Type B pancreatic cell (in vitro differentiated cells): ENCODE measurements at places on chromosomes 13 and 19. TPM values are rescaled to one million over a fixed set of nuclear protein-coding genes. Genes with fewer than 3 reads are reported as not detected.
A peak's percentile ranks its signal among the peaks of the same experiment; 100 is the strongest.

DNA sequence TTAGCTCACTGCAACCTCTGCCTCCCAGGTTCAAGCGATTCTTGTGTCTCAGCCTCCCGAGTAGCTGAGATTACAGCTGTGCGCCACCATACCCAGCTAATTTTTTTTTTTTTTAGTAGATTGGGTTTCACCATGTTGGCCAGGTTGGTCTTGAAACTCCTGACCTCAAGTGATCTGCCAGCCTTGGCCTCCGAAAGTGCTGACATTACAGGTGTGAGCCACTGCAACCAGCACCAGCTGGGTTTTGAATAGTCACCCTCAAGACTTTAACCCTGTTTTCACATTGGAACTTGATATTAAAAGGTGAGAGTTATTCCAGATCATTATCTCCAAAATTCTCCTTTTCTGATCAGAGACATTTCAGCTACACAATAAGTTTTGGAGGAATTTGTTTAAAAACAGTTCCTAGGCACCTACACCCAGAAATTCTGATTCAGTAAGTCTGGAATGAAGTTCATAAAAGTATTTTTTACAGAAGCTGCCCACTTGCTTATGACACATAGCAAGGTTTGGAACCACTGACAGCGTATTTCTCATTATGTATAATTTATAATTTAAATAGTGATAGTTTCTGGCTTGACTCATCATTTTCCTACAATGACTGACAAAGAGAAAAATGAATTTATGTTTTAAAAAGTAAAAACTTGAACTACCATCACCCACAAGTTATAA is 417.3 kb downstream of the DIAPH3 start:
- H3K36me3 ChIP-seq: no peaks in the 10 kb centered on the region
- no peaks in the 10 kb centered on the region for H3K27me3 ChIP-seq
- H3K4me1 ChIP-seq: peaks cover 30% of the 10 kb centered on the region

Gene KLK13
- 1.5 and 4.7 TPM in 2 replicates for total RNA-seq

Gene KIR3DL1
- total RNA-seq: not detected in 2 replicates

- H3K4me3 ChIP-seq: peak overlapping the region; percentile 88
- peaks cover 9% of the 10 kb centered on the region for H3K36me3 ChIP-seq
- peaks cover 5% of the 10 kb centered on the region for H3K4me1 ChIP-seq
- no peak for DNase-seq
These were observed 6.8 kb downstream of the ANO8 start for GRCh38 chr19:17327654-17328516.

Gene GET3
- total RNA-seq: 59.6 and 74.5 TPM in 2 replicates

GRCh38 chr13:40644838-40645604 is 21.4 kb downstream of the FOXO1 start:
- no peaks in the 10 kb centered on the region for H3K27me3 ChIP-seq
- no peak overlapping the region for H3K4me3 ChIP-seq
- DNase-seq: no peak
- H3K4me1 ChIP-seq: peaks cover 32% of the 10 kb centered on the region

GRCh38 chr13:97752961-97753668 is 200.4 kb upstream of the IPO5 start:
- H3K36me3 ChIP-seq: no peaks in the 10 kb centered on the region
- H3K27me3 ChIP-seq: peaks cover 17% of the 10 kb centered on the region
- H3K4me3 ChIP-seq: no peak overlapping the region
- peaks cover 5% of the 10 kb centered on the region for H3K4me1 ChIP-seq

DNA sequence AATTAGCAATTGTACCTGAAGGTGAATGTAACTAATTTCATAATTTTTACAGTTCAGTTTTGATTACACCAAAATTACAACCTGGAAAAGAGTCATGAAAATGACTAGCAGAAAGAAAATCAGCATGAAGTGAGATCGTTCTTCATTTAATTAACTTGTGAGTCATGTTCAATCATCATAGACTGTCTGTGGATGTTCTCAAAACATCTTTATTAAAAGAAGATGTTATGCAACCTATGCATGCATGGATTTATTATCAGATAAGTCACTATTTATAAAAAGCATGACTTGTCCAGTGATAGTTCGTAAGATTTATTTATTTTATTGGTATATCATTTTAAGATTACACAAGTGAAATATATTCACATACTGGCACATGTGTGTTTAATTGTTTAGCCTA is 245.9 kb downstream of the ITGBL1 start:
- H3K36me3 ChIP-seq: no peaks in the 10 kb centered on the region
- H3K27me3 ChIP-seq: peaks cover 19% of the 10 kb centered on the region
- no peak overlapping the region for H3K4me3 ChIP-seq
- no peak for DNase-seq

GRCh38 chr19:41233748-41234240 is 14.8 kb downstream of the AXL start:
- H3K4me3 ChIP-seq: no peak overlapping the region
- no peaks in the 10 kb centered on the region for H3K4me1 ChIP-seq
- no peak for DNase-seq
- H3K27me3 ChIP-seq: no peaks in the 10 kb centered on the region
- H3K36me3 ChIP-seq: no peaks in the 10 kb centered on the region

- peaks cover 17% of the 10 kb centered on the region for H3K4me1 ChIP-seq
- no peak overlapping the region for H3K4me3 ChIP-seq
- peaks cover 11% of the 10 kb centered on the region for H3K36me3 ChIP-seq
- no peak overlapping the region for H3K27ac ChIP-seq
- DNase-seq: peak; percentile 62
These were observed 3.5 kb upstream of the ADM5 start for GRCh38 chr19:49685845-49686332.
